Aorta (tissue), 5 donors: ENCODE measurements at places on chromosomes 3 and 15.
A peak's percentile ranks its signal among the peaks of the same experiment; 100 is the strongest.

GRCh38 chr15:99451484-99451883 is 114.3 kb upstream of the MEF2A start:
- no peak for DNase-seq

- DNase-seq, result no peak
These were observed 28.0 kb upstream of the ATP10A start for GRCh38 chr15:25891081-25891480.

GRCh38 chr3:157029365-157029790 is 130.6 kb downstream of the CCNL1 start:
- no peak for DNase-seq

DNA sequence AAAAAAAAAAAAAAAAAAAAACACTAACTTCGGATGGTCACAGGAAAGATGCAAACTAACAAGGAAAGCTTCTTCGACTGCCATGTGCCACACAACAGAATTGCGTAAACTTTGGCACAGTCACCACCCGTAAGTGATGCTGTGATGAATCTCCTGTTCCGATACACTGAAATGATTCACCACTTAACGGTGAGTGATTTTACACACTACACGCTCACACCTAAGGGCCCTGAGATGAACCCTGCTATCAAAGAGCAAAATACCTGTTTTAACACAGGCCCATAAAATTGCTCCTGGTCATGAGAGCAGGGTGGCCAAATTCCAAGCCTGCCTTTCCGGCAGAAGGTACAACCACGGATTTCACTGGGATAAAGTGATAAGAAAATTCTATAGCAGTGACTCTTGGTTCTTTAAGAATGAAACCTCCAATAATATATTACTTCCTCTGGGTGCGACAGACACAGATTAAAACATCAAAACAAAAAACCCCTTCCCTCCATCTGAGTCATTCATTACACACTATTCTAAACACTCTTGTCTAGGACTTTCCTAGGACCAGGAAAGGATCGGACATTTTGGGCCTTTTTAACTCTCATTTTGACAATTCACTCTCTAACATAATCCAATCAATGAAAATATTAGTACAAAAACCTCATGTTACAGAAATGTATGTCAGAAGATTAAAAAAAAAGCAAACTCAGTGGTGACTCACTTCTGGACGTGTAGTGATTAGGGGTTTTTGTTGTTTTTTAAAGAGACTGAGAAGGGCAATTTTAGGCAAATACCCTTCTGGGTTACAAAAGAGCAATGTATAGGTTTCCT is 28.3 kb downstream of the LRIG1 start:
- no peak for DNase-seq

DNA sequence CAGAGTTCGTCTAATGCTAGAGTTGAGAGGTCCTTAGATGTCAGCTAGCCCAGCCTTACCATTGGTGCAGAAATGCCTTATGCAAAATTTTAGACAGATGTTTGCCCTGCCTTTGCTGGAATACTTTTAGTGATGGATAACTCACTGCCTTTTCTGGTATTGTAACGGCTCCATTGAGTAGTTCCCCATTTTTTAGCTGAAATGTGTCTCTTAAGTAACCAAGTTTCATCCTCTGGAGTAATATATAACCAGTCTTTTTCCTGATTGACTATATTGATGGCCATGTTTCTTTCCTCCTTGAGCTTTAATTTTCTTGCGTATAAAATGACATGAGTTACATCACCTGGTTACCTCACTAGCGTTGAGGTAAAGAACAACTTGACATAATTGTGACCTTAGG is 45.0 kb downstream of the SNRK start:
- DNase-seq, result no peak

DNA sequence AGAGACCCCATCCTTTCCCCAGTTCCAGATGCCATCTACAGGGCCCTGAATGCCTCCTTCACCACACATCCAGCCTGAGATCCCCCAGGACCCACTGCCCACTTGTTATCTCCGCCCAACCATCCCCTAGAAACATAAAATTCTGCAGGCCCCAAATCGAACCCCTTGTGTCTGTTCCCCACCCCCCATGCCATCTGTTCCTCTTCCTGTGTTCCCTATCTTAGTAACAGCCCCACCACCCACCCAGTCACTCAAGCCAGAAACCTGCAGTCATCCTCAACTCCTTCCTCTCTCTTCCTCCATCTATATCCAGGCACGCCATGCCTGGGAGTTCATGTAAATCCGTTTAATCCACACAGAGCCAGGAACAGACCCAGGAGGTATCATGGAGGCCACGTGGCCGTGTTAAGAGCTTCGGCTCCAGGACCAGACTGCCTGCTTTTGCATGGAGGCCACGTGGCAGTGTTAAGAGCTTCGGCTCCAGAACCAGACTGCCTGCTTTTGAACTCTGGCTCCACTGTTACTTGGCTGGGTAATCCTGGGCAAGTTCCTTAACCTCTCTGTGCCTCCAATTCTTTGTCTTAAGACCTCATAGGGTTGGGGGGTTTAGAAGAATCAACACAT is 4.8 kb downstream of the CSRNP1 start:
- no peak for DNase-seq

DNA sequence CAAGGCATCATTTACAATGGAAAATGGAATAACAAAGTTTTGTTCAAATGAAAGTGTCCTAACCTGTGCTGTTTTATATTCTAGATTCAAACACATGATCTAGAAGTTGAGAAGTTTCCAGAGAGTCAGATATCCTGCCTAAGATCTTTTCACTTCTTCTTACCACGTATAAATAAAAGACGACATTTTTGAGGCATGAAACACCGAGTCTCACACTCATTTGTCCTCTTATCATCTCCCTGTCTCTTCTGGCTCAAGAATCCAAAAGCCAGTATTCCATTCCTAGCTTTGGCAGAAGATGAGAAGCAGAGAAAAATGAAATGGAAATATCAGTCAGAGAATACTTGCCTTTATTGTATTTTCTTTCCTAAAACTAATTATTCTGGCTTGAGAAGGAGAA is 738.6 kb upstream of the NR2F2 start:
- no peak for DNase-seq

GRCh38 chr3:148950806-148951205 is 40.5 kb upstream of the GYG1 start:
- DNase-seq, result no peak

- DNase-seq, result no peak
These were observed 514.7 kb upstream of the SGO1 start for GRCh38 chr3:20700714-20701113.

DNA sequence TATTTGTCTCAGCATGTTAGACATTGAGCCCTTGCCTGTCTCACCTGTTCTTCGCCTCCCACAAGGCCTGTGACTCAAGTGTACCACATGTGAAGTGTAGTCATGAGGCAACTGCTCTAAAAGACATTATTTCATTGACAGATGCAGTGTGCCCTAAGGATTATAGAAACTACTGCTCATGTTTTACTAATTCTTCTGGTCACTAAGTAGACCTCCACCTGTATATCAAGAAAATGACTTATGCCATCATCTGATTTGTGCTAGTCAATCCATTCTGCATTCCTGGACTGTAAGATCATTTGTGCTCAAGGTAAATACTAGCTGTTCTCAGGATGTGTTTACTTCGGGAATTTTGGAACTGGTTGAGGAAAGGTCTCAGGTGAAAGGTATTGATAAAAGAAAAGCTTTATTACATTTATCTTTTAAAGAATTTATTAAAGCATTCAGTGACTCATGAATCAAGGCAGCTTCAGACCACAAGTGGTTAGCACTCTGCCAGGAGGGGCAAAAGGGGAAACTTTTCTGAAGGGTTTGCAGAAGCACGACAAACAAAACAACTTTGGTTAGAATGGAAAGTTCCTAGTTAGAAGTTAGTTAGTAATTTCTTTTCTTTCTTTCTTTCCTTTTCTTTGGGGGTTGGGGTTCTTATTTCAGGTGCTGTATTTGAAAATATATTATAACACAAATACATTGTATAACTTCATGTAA is 465.3 kb upstream of the CBLB start:
- DNase-seq, result no peak

DNA sequence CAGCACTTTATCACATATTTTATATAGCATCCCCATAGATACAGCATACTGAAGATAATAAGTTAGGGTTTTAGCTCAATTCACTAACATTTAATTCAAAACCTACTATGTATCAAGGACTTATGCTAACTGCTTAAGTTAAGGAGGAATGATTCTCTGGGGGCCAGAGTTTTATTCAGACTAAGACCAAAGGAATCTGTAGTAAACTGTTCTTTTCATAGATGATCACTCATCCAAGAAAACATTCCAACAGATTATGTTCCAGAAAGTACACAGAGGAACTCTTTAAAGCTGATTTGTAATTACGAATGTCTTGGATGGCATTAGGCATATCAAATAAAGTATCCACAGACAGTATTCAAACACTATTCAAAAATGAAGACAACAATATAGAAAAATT is 226.4 kb downstream of the SCAPER start:
- no peak for DNase-seq

DNA sequence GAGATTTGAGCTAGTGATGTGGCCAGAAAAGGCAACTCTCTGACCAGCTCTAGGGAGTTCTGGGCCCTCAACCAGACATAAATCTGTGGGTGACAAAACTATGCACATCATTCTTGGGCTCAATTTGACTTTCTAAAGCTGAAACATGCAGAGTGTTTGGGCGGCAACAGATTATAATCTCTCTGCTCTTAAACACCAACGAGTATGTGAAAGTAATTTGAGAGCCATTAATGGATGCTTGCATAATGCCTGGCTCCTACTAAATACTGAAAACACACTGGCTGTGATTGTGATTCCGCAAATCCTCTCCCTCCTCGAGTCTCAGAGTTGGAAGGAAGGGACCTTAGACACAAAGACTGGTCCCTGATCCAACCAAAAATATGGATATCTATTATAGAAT is 186.7 kb downstream of the UACA start:
- no peak for DNase-seq

GRCh38 chr3:194243172-194243837 is 107.4 kb downstream of the HES1 start:
- DNase-seq, result no peak

DNA sequence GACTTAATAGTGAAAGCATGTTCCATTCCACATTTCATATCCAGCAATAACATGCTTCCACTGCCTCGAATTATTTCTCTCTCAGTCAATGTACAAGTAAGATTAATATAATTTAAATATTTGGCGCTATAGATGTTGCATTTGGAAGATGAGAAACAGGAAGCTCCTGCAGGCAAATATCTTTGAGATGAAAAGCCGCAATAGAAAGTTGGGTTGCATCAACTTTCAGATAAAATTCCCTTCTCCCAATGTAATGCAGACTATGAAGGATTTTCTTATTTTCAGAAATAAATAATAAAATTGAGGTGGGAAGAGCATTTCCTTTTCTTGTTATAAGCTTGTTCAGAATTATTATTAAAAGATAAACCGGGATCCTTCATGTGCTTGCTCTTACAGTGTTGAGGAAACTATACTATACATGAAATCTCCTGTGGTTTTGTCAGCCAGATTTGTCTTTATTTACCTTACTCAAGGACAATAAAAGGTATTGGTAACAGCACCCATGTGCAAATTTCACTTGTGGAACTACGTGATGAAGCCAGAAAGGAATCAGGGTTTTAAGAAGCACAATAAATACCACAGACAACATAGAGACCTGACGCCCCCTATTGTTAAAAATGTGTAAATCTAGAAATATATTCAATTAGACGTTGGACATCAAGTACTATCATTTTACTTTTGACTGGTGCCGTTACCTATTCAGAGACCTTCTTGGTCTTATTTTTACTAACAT is 307.0 kb downstream of the ARPP21 start:
- no peak for DNase-seq

DNA sequence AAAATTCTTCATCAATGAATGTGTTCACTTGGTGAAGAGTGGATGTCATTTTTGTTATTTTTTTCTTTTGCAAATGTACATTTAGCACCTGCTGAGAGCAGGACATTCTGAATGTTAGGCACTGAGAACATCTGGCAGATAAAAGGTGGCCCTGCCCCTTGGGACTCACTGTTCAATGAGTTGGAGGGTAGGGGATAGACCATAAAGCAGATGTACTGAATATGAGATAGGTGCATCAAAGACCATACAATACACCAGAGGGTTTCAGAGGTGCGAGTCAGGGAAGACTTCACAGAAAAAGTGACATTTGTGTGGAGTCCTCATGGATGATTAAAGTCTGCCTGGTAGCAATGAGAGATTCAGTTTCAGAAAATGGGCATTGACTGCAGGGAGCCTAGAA is 34.2 kb downstream of the EEFSEC start:
- no peak for DNase-seq

- DNase-seq, result no peak
These were observed 49.0 kb upstream of the EPHB3 start for GRCh38 chr3:184512621-184513020.

DNA sequence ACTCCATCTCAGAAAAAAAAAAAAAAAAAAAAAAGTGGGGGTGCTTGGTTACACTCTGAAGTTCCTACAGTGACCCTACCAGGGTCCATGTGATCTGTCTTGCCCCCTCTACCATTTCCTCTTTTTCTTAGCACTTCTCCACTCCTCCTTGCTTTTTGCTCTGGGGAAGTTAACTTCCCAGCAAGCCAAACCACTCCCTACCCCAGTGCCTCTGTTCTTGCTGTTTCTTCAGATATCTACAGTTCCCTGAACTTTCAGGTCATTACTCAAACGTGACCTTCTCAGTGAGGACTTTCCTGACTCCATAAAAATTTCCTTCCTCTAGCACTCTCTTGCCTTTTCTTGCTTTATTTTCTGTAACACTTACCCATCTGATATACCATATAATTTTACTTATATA is 61.1 kb upstream of the GCNT3 start:
- DNase-seq, result no peak

DNA sequence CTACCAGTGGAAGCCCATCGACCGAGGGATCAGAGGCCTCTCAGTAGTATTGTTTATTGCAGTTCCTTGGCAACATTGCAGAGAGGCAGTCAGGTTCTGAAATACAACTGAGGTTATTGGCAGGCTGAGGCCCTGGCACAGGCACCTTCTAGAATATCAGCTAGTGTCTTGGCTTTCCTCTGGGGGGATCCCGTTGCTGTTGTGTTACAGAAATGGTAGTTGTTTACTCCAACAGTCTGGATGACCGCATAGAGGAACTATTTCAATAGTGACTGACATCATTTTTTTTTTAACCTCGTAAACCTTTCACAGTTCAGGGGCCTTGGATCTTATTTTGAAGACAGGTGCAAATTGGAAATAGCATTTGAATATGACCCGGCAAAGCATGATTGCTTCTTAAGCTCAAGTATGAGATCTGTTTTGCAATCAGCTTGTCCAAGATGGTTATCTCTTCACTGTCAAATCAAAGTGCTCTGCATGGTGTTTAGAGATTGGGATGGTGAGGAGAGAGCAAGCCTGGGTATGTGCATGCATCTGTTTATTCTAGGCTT is 63.9 kb downstream of the PGPEP1L start:
- no peak for DNase-seq

- DNase-seq, result peak; percentile 89
These were observed 1.1 kb downstream of the WDR82 start for GRCh38 chr3:52277071-52277964.

DNA sequence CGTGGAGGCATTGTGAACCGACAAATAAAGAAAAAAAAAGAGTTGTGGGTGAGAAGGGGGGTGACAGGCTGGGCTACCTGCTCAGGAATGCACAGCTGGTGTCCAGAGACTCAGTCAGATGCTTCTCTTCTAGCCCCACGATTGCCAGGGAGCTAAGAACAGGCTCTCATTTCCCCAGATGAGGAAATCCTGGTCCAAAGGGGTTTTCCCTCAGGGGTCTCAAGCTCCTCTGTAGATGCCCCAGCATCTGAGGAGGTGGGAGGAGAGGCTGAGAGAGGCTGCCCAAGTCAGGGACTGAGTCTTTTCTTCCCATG is 35.5 kb downstream of the BNC1 start:
- DNase-seq, result no peak
